ENCODE measurements at places on chromosomes 3 and 15. TPM values are rescaled to one million over a fixed set of nuclear protein-coding genes. Genes with fewer than 3 reads are reported as not detected.

DNA sequence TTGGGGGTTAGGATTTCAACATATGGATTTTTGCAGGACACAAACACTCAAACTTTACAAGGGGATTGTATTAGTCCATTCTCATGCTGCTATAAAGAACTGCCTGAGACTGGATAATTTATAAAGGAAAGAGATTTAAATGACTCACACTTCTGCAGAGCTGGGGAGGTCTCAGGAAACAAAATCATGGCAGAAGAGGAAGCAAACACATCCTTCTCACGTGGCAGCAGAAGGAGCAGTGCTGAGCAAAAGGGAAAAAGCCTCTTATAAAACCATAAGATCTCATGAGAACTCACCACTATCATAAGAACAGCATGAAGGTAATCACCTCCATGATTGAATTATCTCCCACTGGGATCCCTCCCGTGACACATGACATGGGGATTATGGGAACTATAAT, 1183.1 kb downstream of the ZPLD1 start:
- H3K4me3 ChIP-seq, result no peak overlapping the region
- H3K4me1 ChIP-seq, result no peaks in the 10 kb centered on the region
- H3K27me3 ChIP-seq, result no peaks in the 10 kb centered on the region
- no peak for DNase-seq

GRCh38 chr15:99729920-99730319, 3.3 kb downstream of the LYSMD4 start:
- H3K4me3 ChIP-seq, result no peak overlapping the region
- peaks cover 48% of the 10 kb centered on the region for H3K4me1 ChIP-seq
- H3K36me3 ChIP-seq, result peaks cover 21% of the 10 kb centered on the region

DNA sequence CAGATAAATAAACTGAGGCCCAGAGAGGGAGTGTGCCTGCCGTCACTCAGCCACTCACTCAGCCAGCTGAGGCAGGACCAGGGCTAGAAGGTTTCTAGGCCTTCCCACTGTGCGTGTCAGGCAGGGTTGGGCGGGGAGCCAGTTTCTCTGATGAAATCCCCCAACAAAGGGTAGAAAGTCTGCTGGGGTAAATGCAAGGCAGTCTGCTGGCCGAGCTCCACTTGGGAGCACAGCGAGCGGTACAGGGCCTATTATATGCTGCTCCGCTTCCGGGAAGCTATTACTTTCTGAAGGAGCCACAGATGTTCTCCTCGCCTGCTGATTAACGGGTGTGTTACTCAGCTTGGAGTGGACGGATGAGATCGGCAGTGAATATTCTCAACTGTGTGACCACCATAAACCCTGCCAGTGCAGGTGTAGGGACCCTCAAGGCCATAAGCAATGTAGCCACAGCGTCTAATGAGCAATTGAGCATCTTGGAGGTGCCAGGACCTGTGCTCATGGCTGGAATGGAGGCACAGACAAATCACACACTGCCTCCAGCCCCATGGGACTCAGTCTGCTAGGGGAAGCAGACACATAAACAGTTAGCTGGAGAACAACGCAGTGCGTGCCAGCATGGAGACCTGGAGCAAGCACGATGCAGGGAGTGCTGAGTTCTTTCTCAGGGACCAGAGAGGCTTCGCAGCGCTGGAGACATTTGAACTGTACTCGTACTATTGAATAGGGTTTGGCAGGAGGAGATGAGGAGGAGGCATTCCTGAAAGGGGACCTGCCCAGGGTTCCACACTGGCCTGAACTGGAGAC, 42.1 kb downstream of the CORO2B start:
- peak overlapping the region; percentile 63 for H3K27ac ChIP-seq
- no peaks in the 10 kb centered on the region for H3K36me3 ChIP-seq
- H3K4me1 ChIP-seq, result peaks cover 6% of the 10 kb centered on the region
- peak; percentile 95 for DNase-seq

DNA sequence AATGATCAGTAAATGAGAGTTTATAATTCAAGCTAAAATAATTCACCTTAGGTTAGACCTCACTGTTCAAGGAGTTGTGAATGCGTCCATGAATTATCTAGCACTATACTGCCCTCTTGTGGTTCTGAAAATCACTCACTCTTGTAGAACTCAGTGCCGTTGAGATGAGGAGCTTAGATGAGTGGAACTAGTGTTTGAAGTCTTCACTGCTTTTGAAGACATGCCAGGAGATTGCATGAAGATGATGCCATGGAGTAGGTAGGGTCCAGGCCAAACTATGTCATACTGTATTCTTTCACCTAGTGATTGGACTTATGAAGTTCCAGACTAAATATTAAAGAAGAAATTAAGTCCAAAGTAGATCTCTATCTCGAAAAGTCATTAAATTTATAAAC, 28.8 kb downstream of the LYSMD4 start:
- no peak overlapping the region for H3K4me3 ChIP-seq
- H3K27ac ChIP-seq, result peak overlapping the region; percentile 76
- H3K36me3 ChIP-seq, result peaks cover under 1% of the 10 kb centered on the region
- H3K4me1 ChIP-seq, result peaks cover 61% of the 10 kb centered on the region

GRCh38 chr3:42853739-42854302, 21.9 kb downstream of the CYP8B1 start:
- no peaks in the 10 kb centered on the region for H3K27me3 ChIP-seq
- H3K4me1 ChIP-seq, result peaks cover 13% of the 10 kb centered on the region
- H3K27ac ChIP-seq, result no peak overlapping the region
- H3K36me3 ChIP-seq, result no peaks in the 10 kb centered on the region
- no peak overlapping the region for H3K4me3 ChIP-seq

- peak overlapping the region; percentile 67 for H3K27ac ChIP-seq
- H3K36me3 ChIP-seq, result no peaks in the 10 kb centered on the region
- peak; percentile 96 for DNase-seq
- H3K4me3 ChIP-seq, result peak overlapping the region; percentile 59
- H3K27me3 ChIP-seq, result peaks cover 6% of the 10 kb centered on the region
- H3K4me1 ChIP-seq, result peaks cover 16% of the 10 kb centered on the region
These were observed 99.3 kb downstream of the BDH1 start for GRCh38 chr3:197456261-197457091.

GRCh38 chr3:4835616-4836043, 143.6 kb upstream of the BHLHE40 start:
- H3K4me3 ChIP-seq, result no peak overlapping the region
- H3K4me1 ChIP-seq, result peaks cover 17% of the 10 kb centered on the region
- no peak for DNase-seq

DNA sequence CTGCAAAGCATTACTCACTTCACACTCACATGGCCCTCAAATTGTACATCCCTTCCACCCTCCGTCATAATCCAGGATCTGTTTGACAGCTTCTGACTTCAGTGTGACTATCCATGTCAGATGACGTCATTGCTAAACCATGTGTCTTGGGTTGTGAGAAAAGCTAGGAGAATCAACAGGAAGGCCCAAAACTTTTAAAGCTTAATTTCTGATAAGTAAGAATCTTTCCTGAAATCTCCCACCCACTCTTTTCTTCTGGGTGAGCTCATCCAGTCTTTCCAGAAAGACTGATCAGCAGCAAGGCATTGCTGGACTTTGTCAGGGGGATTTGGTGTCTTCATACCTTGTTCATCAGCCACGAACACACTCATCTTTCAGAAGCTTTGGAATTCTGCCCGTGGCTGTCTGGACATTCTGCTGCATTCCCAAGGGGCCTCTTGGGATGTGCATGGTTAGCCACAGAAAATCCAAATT, 11.5 kb upstream of the LMCD1 start:
- H3K27me3 ChIP-seq, result no peaks in the 10 kb centered on the region
- H3K4me1 ChIP-seq, result peaks cover 33% of the 10 kb centered on the region
- no peaks in the 10 kb centered on the region for H3K36me3 ChIP-seq
- no peak overlapping the region for H3K4me3 ChIP-seq
- H3K27ac ChIP-seq, result peak overlapping the region; percentile 73

- peaks cover 23% of the 10 kb centered on the region for H3K4me1 ChIP-seq
- peaks cover 8% of the 10 kb centered on the region for H3K27me3 ChIP-seq
- peak overlapping the region; percentile 50 for H3K4me3 ChIP-seq
- DNase-seq, result peak; percentile 82
These were observed 474 bp downstream of the MINAR1 start for GRCh38 chr15:79432345-79433275.

DNA sequence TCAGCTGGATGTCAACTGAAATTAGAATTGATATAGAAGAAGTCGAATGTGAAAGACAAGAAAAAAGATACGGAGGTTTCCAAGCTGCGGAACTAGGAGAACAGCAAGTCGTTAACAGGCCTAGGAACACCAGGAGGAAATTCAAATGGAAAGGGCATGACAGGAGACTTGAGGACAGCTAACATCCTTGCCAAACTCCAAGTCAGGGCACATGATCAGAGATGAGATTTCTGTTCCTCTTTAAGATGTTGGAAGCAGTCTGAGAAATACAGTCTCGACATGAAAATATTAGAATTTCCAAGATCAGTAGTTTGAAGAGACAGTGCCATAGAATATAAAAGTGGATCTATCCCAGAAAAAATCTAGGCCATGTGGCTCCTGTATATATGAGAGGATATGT, 5.0 kb downstream of the MYO5A start:
- no peak for DNase-seq
- no peaks in the 10 kb centered on the region for H3K27me3 ChIP-seq
- H3K36me3 ChIP-seq, result no peaks in the 10 kb centered on the region
- no peak overlapping the region for H3K4me3 ChIP-seq

- DNase-seq, result no peak
- H3K4me1 ChIP-seq, result peaks cover 45% of the 10 kb centered on the region
- no peaks in the 10 kb centered on the region for H3K27me3 ChIP-seq
- peak overlapping the region; percentile 86 for H3K27ac ChIP-seq
These were observed 72.2 kb downstream of the KLHL25 start for GRCh38 chr15:85722374-85723152.

DNA sequence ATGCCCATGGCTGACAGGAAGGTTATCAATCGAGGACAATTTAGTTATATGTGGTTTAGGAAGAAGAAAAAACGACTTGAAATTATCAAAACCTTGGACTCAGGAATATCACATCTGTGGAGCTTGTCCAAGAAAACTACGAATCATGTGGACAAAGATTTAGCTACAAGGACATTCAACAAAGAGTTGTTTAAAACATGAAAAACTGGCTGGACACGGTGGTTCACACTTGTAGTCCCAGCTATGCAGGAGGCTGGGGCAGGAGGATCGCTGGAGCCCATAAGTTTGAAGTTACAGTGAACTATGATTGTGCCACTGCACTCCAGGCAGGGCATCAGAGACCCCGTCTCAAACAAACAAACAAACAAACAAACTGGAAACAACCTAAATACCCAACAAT, 142.4 kb downstream of the MAGI1 start:
- no peaks in the 10 kb centered on the region for H3K36me3 ChIP-seq
- H3K27ac ChIP-seq, result no peak overlapping the region
- no peak for DNase-seq
- H3K4me3 ChIP-seq, result no peak overlapping the region
- peaks cover 7% of the 10 kb centered on the region for H3K4me1 ChIP-seq
- H3K27me3 ChIP-seq, result no peaks in the 10 kb centered on the region

GRCh38 chr3:113158171-113158570, 53.2 kb upstream of the BOC start:
- H3K4me1 ChIP-seq, result peaks cover 62% of the 10 kb centered on the region
- H3K27ac ChIP-seq, result peak overlapping the region; percentile 79
- peak; percentile 77 for DNase-seq
- no peaks in the 10 kb centered on the region for H3K36me3 ChIP-seq

DNA sequence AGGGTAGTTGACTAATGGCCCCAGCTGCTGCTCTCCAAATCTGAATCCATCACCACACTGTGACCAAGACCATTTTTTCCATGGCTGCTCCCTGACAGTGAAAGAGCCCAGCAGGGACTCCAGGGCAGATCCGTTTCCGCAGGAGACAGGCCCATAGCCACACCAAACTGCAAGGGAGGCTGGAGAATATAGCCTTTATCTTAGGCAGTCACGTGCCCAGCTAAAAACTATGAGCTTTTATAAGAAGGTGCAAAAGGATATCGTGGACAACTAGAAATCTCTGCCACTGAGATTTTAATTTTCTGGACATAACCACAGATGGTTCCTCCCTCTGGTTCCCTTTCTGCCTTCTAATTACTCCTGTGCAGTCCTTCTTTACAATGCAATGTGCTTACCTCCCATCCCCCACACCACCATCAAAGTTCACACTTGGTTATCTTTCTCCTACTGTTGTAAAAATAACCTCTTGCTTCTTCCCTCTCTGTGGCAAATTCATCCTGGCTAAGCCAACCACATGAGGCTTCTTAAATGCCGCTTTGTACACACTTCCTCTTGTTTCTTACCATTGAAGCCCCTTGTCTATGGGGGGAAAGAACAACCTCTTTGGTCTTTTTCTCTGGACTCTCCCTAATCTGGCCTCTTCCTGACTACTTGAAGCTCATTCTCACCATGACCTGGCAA, 233.7 kb downstream of the SHQ1 start:
- H3K36me3 ChIP-seq, result no peaks in the 10 kb centered on the region
- DNase-seq, result no peak
- no peak overlapping the region for H3K4me3 ChIP-seq
- H3K4me1 ChIP-seq, result no peaks in the 10 kb centered on the region
- H3K27ac ChIP-seq, result no peak overlapping the region

DNA sequence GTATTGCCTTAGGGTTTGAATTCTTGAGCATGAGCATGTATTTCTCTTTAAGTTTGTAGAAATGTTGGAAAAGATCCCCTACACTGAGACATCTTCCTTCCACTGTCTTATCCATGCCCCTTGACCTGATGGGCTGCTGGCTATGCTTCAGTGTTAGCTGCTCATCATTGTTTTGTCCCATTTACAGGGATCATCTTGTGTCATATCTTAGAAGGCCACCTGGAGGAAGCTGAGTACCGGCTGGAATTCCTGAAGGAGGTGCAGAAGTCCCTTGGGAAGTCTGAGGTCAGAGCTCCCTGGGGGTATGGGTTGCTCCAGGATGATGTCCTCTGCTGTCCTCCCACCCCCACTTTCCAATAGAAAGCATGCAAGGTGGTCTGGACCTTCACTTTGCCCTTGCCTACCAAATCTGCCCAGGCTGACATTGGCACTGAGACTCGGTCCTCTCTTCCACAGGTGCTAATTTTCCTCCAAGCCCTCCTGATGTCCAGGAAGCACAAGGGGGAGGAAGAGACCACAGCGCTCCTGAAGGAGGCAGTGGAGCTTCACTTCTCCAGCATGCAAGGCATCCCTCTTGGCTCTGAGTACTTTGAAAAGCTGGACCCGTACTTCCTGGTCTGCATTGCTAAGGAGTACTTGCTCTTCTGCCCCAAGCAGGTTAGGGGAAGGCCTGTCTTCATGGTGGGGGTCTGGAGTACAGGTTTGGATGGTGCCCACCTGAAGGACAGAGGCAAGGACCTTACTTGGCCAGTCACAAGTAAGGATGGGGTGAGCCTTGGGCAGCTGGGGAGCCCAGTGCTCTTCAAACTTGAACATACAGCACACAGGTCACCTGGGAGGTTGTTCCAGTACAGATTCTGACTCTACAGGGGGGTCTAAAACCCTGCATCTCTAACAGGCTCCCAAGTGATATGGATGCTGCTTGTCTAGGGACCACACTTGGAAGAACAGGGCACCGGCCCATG, 17.7 kb downstream of the TTC21A start:
- H3K27ac ChIP-seq, result no peak overlapping the region
- no peak overlapping the region for H3K4me3 ChIP-seq
- no peak for DNase-seq
- H3K4me1 ChIP-seq, result peaks cover 3% of the 10 kb centered on the region
- peaks cover under 1% of the 10 kb centered on the region for H3K36me3 ChIP-seq
- no peaks in the 10 kb centered on the region for H3K27me3 ChIP-seq

The ZPLD1 gene
- not detected for total RNA-seq

The COLQ gene
- total RNA-seq, result 1.7 TPM

The NR1I2 gene
- 0.46 TPM for total RNA-seq

The CHDH gene
- total RNA-seq, result 0.99 TPM

The ADGRG7 gene
- total RNA-seq, result not detected

The RFTN1 gene
- total RNA-seq, result 84.2 TPM

The RTP1 gene
- not detected for total RNA-seq

The FHIT gene
- total RNA-seq, result 5.7 TPM

The XCR1 gene
- total RNA-seq, result not detected

The PLAAT1 gene
- not detected for total RNA-seq

The PPP2R3A gene
- total RNA-seq, result 24.1 TPM

The RAD54L2 gene
- 18.2 TPM for total RNA-seq

The ADAMTS7 gene
- 2.1 TPM for total RNA-seq
